Gastrocnemius medialis (tissue), 4 donors: ENCODE measurements at places on chromosomes 5 and 9. TPM values are rescaled to one million over a fixed set of nuclear protein-coding genes. Genes with fewer than 3 reads are reported as not detected.

Gene SLC22A5
- total RNA-seq: 56.2 TPM

Gene GPBP1
- total RNA-seq: 40.4 TPM

DNA sequence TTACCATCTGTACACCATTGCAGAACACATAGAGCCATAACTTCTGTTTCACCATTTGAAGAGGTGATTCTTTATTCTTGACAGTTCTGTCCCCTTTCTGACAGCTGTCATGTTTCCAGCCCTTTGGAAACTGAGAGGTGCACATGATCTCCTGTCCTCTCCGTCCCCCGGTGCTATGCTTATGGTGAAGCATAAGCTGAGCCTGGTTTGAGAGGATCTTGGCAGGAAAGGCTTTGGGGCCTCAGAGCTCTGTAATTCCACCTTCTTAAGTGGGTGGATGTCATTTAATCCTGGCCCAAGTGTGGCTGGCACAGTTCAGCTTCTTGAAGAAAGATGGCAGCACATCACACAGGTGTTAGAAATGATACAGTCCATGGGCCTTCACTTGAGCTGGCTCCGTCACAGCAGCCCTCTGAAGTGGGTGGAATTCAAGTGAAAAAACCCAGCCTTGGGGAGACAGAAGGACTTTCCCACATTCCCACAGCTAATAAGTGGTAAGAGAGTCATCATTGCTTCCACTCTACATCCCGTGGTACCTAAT, 30.7 kb upstream of the GRPEL2 start:
- DNase-seq: peak; percentile 66

DNA sequence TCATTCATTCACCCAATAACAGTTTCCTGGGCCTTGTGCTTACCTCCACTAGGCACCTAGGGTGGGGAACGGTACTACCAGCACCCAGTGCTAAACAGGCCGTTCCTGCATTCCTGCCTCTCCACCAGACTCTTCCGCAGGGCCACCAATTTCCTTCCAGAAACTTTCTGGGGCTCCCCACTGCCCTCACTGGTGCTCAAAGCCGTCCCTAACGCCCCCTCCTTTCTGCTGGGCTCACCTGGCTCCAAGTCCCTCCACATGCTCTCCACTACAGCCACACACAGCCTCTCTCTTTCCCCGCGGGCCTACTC, 1.4 kb downstream of the PHF19 start:
- DNase-seq: no peak

GRCh38 chr9:97632248-97632984, 752 bp downstream of the TSTD2 start:
- peak; percentile 29 for DNase-seq

DNA sequence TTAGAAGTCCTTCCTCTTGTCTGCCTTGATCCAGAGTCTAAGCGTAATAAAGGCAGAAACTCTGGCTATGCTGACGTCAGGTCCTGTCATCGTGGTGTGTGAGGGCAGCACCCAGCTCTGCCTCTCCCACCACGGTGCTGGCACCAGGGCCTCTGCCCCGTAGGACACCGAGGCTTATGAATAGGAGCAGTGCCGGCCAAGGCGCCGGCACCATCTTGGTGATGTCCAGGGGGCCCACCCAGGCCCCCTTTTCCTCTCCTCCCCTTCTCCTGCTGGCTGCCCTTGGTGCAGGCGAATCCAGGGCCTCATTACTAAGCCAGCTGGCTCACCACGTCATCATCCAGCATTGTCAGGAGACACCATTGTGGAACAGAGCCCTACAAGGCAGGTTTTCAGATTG, 252.3 kb downstream of the FANCC start:
- no peak for DNase-seq

DNA sequence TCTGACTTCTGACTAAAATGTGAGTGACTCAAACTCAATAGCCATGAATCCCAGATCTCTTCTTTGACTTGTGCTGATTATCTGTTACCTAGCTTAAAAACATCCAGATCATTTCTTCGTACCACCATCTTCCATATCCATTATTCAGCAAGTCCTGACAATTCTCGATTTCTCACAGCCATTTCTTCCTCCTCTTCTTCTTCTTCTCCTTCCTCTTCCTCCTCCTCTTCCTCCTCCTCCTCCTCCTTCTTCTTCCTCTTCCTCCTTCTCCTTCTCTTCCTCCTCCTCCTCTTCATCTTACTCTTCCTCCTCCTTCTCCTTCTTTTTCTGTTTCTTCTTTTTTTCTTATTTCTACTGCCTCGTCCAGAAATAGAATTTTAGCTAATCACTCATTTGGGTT, 77.0 kb upstream of the MAP1B start:
- DNase-seq: no peak

GRCh38 chr9:17578577-17578910, 322 bp upstream of the SH3GL2 start:
- DNase-seq: no peak

GRCh38 chr9:33236571-33236970, 3.4 kb upstream of the SPINK4 start:
- no peak for DNase-seq

DNA sequence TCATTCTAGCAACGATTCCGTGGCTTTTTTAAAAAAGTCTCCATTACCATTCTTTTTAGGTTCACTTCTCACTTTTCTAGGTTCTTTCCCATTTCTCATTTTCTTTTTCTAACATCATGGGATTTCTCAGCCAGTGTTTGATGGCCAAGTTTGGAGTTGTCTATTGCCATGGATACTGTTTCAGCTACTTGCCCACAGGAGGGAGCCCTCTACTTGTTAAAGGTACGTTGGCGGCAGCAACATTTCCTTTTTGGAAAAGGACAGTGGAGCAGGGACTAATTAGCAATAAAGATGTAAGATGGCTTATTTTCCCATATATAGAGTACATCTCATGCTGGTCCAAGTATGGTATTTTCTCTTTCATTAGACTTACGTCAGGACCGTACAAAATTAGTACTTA, 2257.5 kb upstream of the C9orf72 start:
- no peak for DNase-seq

GRCh38 chr9:133514460-133515239, 10.1 kb downstream of the MYMK start:
- no peak for DNase-seq

DNA sequence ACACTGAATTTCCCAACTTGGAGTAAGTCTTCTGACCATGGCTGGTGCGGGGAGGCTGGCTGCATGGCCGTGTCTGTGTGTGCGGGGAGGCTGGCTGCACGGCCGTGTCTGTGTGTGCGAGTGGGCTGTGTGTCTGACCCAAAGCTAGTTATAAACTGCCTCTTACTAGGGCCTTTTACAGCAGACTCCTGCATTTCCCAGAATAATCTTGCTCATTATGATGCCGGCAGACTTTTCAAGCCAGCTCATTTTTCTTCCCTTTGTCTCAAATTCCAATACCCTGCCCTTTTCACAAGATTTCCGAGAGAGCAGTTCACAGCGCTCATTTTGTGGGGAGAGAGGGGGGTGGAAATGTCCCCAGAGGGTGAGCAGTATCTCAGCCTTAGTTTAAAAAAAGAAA, 470.7 kb upstream of the BRINP1 start:
- no peak for DNase-seq

GRCh38 chr9:88590558-88591146, 55.7 kb downstream of the NXNL2 start:
- DNase-seq: no peak

DNA sequence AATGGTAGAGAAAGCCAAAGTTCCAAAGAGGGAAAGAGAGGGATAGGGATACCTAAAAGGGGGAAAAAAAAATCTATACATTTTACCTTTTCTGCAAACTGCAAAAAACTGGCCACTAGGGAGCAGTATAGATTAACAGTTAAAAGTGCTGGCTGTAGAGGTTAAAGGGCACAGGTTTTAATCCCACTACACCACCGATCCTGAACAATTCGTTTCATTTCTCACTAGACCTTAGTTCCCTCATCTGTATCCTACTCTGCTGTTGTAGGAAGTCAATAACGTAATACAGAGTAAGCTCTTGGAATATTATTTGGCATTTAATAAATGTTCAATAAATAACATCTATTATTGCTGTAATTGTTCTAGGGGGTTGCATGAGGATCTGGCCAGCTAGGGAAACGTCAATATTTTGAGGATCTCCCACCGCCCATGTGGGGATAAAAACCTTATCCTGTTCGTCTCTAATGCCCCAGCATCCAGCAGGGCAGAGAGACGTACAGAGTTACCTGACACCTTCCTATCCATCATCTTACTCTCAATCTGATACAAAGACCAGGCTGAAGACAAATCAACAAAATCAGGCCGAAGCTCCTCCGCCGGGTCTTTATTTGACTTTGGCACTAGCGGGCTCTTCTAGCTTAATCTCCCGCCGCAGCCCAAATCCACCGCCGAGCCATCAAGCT, 757 bp downstream of the CDC26 start:
- DNase-seq: no peak

GRCh38 chr5:132485641-132486317, 4.8 kb downstream of the IRF1 start:
- no peak for DNase-seq

DNA sequence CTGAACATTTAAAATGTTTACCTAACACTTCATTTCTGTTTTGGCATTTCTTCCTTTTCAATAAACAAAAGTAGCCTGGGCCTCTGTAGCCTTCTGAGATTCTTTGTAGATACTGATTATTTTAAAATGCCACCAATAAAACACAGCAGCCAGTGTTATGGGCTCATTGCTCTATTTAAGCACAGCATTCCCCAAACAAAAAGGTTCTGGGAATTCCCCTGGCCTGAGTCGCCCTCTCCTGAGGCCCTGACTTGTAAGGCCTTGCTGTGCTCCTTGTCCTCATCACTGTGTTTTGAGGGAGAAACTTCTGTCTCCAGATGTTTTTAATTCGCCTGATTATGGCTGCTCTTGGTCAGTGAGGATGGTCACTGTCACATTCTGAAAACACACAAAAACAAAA, 33.0 kb upstream of the CTXN3 start:
- DNase-seq: no peak
